Stimulated activated CD4-positive, alpha-beta T cell treated with anti-CD3 and anti-CD28 coated beads, Interleukin-1b, Interleukin-23, amount 100 ng/mL, for 48 hours (primary cell): ENCODE measurements at places on chromosomes 1 and 21.

- no peak for DNase-seq
These were observed 721 bp upstream of the LCE1B start for GRCh38 chr1:152811050-152811449.

GRCh38 chr1:59100708-59101374 is 196.1 kb upstream of the FGGY start:
- DNase-seq: no peak

- DNase-seq: peak; percentile 27
These were observed 122.8 kb upstream of the IVNS1ABP start for GRCh38 chr1:185439727-185440415.

DNA sequence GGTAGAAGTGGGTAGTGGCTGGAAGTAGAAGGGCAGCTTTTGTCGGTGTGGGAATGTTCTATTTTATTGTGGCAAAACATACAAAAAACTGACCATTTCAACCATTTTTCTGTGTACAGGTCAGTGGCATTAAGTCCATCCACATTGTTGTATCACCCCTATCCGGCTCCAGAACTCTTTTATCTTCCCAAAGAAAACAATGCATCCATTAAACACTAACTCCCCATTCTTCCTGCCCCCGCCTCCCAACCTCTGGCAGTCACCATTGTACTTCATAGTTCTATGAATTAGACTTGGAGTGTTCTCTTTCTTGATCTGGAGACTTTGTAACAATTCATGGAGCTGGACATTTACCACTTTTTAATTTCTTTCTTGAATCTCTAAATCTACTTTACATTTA is 55.7 kb downstream of the DEGS1 start:
- no peak for DNase-seq

- DNase-seq: no peak
These were observed 24.4 kb upstream of the SLAMF6 start for GRCh38 chr1:160547422-160547821.

GRCh38 chr1:165915480-165915879 is 88.1 kb downstream of the UCK2 start:
- no peak for DNase-seq

- DNase-seq: no peak
These were observed 3.9 kb upstream of the CD247 start for GRCh38 chr1:167522246-167522645.

- DNase-seq: no peak
These were observed 34.9 kb downstream of the SEC16B start for GRCh38 chr1:177934927-177935326.

- no peak for DNase-seq
These were observed 3.0 kb downstream of the F11R start for GRCh38 chr1:161017756-161018630.

DNA sequence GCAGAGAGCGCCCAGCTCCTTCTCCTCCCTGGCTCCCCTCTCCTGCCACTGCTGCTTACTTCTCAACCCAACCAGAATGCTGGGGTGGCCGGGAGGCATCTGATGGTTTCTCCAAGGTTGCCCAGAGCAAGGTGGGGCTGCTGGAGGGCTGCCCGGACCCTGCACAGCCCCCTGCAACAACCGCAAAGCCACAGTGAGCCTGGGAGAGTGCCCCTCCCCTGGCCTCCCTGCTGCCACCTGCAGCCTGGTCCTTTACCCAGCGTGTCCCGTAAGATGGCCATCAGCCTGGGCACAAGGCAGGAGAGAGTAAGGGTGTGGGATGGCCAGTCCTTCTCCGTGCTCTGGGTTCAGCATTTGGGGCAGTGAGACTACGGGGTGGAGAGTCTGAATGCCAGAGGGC is 17.0 kb downstream of the MX2 start:
- DNase-seq: no peak

GRCh38 chr1:25193229-25193628 is 39.1 kb downstream of the SYF2 start:
- DNase-seq: no peak

DNA sequence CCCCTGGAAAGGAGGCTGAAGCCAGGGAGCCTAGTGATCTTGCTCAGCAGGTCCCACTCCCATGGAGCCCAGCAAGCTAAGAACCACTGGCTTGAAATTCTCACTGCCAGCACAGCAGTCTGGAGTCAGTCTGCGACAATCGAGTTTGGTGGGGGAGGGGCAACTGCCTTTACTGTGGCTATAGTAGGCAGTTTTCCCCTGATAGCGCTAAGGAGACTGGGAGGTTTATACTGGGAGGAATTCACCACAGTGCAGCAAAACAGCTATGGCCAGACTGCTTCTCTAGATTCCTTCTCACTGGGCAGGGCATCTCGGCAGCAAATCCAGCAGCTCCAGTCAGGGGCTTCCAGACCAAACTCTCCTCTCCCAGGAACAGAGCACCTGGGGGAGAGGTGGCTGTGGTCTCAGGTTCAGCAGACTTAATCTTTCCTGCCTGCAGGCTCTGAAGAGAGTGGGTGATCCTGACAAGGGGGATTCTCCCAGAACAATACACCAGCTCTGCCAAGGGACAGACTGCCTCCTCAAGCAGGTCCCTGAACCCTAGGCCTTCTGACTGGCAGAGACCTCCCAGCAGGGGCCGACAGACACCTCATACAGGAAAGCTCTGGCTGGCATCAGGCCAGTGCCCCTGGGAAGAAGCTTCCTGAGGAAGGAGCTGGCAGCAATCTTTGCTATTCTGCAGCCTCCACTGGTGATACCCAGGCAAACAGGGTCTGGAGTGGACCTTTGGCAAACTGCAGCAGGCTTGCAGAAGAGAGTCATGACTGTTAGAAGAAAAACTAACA is 548.5 kb upstream of the NEGR1 start:
- DNase-seq: no peak
